ENCODE measurements at places on chromosomes 1 and 21. TPM values are rescaled to one million over a fixed set of nuclear protein-coding genes. Genes with fewer than 3 reads are reported as not detected.

The FTCD gene
- 0.59 TPM for total RNA-seq

The KIF2C gene
- 0.54 TPM for total RNA-seq

The C1orf141 gene
- total RNA-seq: not detected

The MRPL55 gene
- 65.2 TPM for total RNA-seq

The POU3F1 gene
- not detected for total RNA-seq

Data from naive thymus-derived CD4-positive, alpha-beta T cell (primary cell).